ENCODE measurements at places on chromosomes 11 and 22.

- no peak for DNase-seq
Measured at GRCh38 chr11:1936781-1937615, 10.1 kb upstream of the MRPL23 start.

DNA sequence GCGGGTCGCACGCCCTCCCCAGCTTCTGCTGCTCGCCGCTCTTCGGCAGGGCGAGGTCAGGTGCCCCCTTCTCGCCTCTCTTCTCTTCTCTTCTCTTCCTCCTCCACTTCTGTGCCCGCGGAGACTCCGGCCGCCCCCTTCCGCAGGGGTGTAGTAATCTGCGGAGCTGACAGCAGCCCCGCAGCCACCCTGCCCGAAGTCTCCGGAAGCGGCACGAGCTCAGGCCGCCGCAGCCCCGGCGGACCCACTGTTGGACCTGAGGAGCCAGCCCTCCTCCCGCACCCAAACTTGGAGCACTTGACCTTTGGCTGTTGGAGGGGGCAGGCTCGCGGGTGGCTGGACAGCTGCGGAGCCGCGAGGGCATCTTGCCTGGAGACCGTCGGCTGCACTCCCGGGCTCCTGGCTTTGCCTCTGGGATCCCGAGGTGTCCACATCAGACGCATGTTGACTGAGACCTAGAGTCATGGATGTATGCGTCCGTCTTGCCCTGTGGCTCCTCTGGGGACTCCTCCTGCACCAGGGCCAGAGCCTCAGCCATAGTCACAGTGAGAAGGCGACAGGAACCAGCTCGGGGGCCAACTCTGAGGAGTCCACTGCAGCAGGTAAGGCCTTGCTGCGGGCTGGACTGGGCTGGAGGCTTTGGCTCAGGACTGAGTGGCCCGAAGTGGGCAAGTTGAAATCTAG, 486 bp downstream of the STIM1 start:
- no peak for DNase-seq

DNA sequence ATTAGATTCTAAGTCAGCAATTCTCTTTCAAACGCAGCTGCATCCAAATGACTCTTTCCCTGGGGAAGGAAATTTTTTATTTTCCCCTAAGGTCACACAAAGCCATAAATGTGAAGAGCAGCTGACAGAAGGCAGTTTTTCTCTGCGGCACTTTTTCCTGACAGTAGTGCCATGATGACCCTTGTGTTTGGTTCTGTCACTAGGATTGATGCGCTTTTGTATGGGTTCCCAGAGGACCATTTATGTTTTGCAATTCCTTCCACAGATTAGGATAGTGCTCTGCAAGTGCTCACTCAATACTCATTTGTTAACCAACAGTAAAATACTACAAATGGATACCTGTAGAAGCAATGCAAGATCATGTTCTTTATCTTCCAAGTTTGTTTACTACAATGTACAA, 359.6 kb upstream of the CTSC start:
- no peak for DNase-seq

- DNase-seq, result no peak
Measured at GRCh38 chr11:89495951-89496350, 4.8 kb upstream of the NOX4 start.

DNA sequence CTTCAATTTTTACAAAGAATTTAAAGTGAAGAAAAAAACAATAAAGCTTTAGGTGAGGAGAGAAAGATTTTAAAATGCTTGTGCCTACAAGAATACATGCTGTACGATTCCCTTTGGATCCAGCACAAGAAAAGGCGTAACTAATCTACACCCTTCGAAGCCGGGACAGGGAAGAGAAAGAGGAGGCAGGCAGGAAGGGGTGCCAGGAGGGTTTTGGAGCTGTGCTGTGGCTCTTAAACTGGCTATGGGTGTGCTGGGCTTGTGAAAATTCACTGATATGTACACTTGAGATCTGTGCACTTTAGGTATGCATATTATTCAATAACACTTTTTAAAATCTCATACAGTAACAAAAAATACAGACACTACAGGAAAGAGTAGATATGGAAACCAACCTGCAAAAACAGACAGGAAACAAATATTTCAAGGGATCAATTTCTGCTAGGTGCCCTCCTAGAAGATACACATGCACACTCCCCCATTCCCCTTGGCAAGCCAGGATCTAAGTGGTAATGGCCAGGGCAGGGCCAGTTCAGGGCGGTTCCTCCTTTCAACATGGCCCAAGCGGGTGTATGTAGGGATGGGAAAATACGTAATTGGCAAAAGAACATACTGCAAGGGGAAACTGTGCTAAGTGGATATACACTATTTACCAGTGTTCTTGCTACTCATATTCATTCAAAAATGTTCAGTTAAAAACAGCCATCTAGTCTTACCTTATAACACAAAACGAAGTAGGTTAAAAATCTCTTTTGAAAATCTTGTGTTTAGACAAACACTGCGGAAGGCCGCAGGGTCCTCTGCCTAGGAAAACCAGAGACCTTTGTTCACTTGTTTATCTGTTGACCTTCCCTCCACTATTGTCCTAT, 54.2 kb downstream of the PACSIN2 start:
- no peak for DNase-seq

DNA sequence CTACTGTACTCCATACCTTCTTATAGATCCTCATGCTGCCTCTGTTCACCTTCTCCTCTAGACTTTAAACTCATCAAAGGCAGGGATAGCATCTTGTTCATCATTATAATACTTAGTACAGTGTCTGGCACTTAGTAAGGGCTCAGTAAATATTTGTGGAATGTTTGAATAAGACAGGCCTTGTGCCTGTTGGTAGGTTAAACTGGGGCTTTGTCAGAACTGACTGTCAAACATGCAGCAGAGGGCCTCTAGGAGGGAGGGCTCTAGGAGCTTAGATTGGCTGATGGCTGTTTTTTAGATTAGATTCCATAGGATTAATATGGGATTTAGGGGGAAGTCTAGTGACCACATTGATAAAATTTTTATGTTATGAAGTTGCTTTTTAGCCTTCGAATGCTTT, 70.8 kb downstream of the RNF169 start:
- DNase-seq, result no peak

DNA sequence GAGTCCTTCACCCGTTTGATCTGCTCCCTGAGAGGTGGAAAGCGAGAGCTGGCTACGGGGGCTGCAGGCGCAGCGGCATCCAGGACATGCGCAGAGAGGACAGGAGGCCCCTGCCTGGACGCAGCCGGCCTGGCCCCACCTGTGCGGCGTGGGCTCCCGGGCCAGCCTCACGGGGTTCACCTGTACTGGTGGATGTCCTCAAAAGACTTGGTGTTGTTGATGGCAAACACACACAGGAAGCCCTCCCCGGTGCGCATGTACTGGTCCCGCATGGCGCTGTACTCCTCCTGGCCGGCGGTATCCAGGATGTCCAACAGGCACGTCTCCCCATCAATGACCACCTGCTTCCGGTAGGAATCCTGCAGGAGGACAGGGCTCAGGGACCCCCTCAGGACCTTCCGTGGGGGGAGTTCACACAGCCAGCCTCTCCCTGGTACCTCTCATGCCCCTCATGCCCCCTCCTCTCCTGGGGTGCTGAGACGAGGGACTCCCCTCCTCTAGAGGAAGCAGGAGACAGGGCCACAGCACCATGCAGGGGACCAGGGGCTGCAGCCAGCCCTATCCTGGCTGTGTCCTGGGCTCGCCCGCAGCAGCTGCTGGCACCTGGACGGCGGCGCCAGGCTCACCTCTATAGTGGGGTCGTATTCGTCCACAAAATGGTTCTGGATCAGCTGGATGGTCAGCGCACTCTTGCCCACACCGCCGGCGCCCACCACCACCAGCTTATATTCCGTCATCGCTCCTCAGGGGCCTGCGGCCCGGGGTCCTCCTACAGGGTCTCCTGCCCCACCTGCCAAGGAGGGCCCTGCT, 1.6 kb downstream of the HRAS start:
- DNase-seq, result no peak

DNA sequence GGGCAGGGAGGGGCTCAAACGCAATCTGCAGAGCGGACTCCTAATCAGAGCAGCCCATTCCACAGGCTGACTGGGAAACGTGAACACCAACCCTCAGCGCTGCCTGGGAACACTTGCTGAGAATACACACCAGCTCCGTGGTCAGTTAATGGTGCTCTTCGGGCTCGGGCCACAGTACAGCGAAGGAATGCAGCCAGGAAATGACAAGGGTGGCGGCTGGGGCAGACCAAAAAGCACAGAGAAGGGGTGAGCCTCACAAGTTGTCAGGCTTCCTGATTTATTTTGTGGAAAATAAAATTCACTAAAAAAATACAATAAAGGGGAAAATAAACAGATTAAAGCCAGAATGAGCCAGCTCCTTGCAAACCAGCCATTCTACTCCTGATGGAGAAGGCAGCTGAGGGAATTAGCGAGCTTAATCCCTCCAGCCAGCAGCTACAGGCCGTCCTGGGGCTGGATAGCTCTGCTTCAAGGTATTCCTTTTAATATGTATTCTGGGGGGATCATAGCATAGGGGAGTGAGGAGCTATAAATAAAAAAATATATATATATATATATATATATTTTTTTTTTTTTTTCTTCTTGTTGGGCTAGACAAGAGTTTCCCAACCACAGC, 165.5 kb upstream of the NTM start:
- no peak for DNase-seq

DNA sequence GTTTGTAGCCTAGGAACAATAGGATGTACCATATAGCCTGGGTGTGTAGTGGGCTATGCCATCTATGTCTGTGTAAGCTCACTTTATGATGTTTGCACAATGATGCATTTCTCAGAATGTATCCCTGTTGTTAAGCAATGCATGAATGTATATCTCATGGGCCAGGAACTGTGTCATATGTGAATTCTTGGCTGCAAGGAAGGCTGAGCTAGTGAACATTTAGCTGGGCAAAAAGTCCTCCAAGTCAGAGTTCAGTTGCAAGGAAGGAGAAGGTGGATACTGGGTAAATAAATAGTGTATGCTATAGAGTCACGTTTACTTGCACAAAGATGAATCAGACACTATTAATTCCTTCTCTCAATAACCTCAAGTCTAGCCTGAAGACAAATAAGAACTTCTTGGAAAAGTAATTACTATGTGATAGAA, 136.1 kb downstream of the EHF start:
- no peak for DNase-seq

- DNase-seq, result no peak
Measured at GRCh38 chr11:9838961-9839360, 175.1 kb downstream of the SWAP70 start.

- DNase-seq, result no peak
Measured at GRCh38 chr11:73760135-73760678, 667 bp downstream of the RAB6A start.

GRCh38 chr22:20979243-20979809, 2.8 kb upstream of the LZTR1 start:
- no peak for DNase-seq

- no peak for DNase-seq
Measured at GRCh38 chr11:48093323-48093722, 113.0 kb downstream of the PTPRJ start.

DNA sequence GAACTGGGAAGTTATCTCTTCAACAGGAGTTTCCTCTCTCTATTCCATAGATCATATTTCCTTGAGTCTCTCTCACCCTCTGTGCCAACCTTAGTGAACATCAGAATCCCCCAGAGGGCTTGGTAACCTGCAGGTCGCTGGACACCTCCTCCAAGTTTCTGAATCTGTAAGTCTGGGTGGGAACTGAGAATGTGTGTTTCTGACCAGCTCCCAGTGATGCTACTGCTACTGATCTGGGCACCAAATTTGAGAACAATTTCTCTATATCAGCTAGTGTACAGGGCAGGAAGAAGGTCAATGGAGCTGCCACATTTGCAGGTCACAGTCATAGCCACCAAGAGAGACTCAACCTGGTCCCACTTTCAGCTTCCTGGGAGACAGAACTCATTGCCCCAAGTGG, 62.9 kb downstream of the RCN1 start:
- DNase-seq, result no peak

DNA sequence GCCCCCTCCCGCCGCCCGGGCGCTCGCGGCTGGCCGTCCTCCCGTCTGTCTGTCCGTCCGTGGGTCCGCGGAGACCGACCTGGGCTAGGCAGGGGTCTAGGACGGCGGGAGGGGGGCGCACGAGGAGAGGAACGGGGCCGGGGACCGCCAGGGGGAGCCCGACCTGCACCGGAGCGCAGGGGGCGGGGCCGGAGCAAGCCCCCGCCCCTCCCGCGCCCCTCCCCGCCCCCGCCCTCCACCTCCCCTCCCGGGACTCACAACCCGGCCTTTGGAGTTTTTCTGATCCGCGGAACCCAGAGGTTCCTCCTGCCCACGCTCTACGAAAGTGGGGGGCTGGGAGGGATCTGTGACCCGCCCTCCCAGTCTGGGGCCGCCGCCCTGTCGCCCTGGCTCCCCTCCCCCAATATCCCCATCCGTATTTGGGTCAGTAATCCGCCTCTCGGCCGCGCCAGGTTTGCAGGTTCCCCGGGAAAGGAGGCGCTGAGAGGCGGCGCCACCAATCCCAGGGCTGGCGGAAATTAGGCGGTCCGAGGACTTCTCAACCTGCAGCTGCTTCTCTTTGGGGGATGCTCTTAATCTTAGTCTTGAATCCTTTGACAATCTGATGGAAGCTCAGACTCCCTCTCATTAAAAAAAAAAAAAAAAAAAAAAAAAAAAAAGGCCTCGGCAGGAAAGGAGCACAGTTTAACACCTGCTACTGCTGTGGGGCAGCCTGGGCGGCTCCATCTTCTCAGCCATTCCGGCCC, 925 bp upstream of the KCNJ11 start:
- peak; percentile 70 for DNase-seq

DNA sequence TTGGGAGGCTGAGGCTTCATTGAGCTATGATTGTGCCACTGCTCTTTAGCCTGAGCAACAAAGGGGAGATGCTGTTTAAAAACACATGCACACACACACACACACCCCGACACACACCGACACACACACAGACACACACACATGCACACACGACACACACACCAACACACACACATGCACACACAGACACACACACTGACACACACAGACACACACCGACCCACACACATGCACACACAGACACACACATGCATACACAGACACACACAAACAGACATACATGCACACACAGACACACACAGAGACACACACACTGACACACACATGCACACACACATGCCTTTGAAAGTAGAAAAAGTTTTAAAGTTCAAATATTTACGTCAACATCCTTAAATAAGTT, 5.5 kb upstream of the LTO1 start:
- no peak for DNase-seq

DNA sequence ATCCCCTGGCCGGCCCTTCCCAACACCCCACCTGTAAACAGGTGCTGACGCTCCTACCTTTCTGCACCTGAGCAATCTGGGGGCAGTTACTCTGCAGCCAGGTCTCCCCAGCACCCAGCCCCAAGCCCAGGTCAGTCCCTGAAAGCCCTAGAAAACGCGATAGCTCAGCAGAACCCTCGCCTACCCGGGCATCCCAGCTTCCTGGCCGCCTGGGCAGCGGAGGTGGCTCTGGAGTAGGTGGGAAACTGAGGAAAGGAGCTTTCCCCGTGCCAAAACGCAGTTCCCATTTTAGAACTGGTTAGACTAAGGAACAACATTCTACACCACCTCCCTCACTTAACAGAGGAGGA, 445 bp downstream of the SYTL2 start:
- no peak for DNase-seq

Measured in NCI-H446 (cell line).